ENCODE measurements at places on chromosomes 11 and 22.
A peak's percentile ranks its signal among the peaks of the same experiment; 100 is the strongest.

- DNase-seq, result peak; percentile 25
These were observed 4.1 kb upstream of the PLAAT2 start for GRCh38 chr11:63567044-63567840.

DNA sequence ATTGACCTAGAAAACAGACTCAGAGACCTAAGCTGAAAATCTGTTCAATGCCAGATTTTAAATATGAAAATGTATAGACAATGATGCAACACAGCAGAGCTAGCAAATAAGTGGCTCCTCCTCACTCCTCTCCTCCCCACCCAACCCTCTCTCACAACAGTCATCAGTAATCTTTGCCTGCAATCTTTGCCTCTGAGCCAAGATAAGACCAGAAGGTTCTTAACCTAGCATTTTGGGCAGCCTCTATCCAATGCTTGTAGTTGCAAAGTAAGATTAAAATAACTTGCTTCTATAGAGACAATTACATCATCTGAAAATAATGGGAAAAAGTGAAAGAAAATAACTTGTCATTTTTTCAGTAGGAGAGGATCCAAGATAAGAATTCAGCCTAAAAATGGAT, 117.3 kb downstream of the PARVA start:
- no peak for DNase-seq

DNA sequence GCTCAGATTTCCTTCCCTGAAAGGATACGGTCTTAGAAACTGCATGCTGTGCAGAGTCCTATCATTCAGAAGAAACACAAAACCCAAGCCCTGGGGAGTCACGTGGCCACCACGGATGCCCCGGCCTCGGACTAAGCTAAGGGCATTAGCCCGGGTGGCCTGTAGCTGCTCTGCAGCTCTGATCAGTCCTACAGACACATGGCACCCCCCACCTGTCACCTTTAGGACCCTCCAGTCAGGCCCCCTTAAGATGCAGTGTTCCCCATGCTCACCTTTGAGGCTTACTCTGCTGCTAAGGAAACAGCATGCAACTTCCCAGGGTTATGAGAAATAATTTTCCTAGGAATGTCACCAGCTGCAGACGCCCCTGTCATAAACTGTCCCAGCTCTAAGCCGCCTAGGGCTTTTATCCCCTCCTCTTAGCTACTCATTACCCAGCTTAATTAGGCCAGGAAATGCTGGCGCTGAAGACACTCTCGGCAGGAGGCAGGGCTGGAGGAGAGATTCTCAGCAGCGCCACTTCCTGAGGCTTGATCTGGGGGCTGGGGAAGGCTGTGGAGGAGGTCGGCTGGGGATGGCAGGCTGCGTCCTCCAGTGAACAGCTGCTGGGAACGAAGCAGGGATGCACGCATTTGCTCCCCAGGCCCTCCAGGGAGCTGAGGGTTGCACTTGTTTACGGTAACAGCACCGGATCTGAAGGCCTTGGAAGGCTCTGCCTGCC, 47.2 kb upstream of the ADA2 start:
- no peak for DNase-seq

DNA sequence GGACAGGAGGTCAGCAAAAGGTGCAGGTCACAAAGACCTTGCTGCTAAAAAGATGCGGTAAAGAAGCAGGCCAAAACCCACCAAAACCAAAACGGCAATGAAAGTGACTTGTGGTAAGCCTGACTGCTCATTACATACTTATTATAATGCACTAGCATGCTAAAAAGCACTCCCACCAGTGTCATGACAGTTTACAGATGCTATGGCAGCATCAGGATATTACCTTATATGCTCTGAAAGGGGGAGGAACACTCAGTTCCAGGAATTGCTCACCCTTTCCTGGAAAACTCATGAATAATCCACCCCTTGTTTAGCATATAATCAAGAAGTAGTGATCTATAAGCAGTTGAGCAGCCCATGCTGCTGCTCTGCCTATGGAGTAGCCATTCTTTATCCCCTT, 45.2 kb upstream of the SLC5A12 start:
- no peak for DNase-seq

GRCh38 chr11:66853242-66854229, 3.3 kb upstream of the LRFN4 start:
- no peak for DNase-seq

DNA sequence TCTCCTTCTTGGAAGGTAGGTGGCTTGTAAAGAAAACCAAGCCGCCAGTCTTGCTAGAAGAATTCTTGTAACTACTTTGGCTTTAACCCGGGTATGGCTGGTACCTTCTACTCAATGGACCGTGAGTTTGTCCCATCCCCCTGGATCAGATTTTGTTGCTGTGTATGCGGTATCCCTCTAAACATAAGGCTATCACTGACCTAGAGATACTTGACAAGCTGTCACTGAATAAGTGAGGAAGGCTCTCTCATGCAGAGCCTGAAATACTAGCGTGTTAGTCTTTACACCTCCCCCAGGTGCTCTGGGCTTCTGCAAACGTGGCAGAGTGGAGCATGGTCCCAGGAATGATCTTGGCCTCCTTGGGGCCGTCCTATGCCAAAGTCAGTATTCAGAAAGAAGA, 34.5 kb downstream of the GLB1L2 start:
- no peak for DNase-seq

DNA sequence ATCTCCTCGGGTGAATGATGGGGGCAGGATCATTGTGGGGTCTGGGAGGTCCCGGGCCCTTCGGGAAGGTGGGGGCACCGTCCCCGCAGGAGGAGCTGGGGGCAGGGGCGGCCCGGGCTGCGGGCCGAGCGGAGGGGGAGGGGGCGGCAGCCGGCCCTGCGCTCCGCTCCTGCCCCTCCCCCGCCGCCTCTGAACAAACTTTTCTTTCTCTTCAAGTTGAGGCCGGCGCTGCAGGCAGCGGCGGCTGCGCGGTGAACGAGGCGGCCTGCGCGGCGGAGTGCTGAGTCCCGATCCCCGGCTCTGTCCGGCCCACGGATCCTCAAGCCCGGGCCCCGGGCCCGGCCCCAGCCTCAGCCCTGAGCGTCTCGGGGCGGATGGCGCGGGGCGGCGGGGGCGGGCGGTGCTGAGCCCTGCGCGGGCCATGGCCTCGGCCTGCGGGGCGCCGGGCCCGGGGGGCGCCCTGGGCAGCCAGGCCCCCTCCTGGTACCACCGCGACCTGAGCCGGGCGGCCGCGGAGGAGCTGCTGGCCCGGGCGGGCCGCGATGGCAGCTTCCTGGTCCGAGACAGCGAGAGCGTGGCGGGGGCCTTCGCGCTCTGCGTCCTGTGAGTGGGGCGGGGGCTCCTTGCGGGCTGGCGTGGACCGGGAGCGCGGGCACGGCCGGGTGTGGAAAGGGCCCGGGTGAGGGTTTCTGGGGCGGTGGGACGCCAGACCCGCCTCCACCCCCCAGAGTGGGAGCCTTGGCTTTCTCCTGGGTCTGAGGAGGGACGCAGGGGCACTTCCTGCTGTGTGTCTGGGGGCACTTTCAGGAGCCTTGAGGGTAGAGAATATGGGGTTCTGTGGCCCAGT, at the start of gene INPPL1:
TSS of gene INPPL1 (plus strand) at position 204 of the 847 bp plus-strand sequence. CDS start at position 422, 218 bp downstream.
- DNase-seq, result no peak

GRCh38 chr11:12793065-12793464, 118.8 kb downstream of the TEAD1 start:
- no peak for DNase-seq

DNA sequence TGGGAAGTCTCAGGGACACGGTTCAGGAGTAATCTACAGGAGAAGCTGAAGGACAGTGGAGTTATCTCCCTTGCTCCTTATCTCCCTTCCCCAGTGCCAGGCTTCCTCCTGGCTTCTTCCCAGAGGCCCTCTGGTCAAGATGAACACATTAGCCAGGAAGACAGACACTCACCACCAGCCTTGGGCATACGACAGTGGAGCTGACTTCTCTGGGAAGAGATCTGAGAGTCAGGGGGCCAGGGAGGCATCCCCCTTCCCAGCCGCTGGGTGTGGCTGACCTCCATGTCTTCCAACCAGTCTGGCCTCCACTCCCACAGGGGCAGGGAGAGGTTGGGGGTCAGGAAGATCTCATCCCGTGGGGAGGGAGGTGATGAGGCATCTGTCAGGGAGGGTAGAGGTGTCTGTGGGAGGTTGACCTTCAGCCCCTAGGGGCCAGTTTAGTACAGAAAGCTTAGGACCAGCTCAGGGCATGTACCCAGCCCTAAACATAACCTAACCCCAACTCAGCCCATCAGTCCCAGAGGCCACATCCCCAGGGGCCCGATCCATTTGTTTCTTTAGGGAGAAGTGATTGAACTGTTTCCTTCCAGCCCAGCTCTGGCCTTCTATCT, 12.7 kb downstream of the ROBO4 start:
- DNase-seq, result no peak

DNA sequence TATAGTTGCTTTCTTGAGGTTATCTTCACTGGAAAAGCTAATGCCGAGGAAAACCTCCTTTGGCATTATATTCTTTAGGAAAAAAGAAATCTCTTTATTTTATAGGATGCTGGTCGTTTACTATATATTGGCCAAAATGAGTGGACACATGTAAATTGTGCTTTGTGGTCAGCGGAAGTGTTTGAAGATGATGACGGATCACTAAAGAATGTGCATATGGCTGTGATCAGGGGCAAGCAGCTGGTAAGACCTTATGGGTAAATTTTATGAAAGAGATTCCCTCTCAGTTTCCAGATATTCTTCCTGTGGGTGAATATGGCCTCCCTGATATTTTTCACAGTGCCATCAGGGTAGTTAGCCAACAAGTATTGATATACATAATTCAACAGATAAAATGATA, 29.4 kb upstream of the TTC36 start:
- no peak for DNase-seq

GRCh38 chr11:1232021-1232882, 9.4 kb downstream of the MUC5B start:
- no peak for DNase-seq

GRCh38 chr11:101707477-101707876, 123.7 kb upstream of the TRPC6 start:
- DNase-seq, result no peak

DNA sequence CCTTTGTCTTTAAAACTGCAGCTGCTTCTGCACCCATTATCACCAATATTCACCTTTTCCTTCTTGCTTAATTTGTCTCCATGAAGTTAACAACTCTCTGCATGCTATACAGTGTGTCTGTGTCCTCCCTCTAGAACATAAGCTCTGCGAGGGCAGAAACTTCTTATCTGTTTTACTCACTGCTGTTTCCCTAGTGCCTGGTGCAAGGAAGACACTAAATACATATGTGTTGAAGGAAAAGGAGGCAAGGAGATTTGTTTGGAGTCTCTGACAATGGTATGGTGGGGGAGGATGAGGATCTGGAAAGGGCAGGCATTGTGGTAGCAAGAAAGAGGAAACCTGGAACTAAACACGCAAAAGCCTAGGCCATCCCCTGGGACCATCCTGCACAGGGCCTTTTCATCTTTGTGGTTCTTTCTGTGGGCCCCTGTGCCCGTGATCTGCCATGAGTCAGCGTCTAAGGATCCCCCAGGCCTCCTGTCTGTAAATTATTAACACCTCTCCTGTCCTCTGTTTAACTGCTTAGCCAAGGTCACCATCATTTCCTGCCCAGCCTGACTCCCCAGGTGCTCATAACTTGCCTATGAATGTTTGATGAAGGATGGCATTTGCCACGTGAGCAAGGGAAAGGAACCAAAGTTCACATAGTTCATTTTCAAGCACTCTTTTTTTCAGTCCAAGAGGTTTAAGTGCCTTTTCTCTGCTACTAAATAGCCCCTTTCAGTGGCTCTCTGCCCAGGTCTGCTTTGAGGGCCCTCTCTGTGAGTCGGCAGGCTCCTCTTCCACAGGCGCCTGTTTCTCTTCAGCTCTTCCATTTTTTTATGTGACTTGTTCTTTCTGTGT, 131.1 kb downstream of the RASSF10 start:
- no peak for DNase-seq

DNA sequence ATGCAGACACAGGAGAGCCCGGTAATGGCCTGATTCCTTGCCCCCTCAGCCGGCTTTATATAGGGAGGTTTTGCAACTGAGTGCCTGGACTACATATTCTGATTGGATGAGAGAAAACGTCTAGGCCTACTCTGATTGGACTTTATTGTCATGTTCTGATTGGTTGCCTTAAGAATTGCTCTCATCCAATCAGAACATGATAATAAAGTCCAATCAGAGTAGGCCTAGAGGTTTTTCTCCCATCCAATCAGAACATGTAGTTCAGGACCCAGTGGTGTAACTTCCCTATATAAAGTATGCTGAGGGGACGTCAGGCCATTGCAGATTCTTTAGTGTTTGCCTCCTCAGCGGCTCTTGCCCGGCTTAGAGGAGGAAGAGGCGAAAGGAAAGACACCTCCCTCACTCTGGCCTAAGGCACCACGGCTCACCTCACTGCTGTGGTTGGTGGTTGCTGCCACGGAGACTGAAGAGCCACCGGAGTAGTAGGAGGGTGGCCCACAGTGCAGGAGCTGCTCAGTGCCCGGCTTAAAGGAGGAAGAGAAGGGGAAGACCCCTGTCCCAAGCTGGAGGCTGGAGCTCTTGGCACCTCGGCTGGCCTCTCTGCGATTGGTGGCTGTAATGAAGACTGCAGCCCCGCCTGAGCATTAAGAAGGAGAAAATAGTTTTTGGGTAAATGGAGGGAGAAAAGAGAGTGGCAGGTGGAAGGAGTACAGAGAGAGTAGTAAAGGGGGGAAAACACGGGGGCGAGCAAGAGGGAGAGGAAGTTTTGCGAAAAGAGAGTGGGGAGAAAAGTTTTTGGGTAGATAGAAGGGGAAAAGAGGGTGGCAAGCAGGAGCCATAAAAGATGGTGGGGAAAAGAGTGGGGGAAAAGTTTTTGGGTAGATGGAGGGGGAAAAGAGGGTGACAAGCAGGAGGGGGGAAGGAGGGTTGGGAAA, 116.7 kb upstream of the SERPIND1 start:
- no peak for DNase-seq

DNA sequence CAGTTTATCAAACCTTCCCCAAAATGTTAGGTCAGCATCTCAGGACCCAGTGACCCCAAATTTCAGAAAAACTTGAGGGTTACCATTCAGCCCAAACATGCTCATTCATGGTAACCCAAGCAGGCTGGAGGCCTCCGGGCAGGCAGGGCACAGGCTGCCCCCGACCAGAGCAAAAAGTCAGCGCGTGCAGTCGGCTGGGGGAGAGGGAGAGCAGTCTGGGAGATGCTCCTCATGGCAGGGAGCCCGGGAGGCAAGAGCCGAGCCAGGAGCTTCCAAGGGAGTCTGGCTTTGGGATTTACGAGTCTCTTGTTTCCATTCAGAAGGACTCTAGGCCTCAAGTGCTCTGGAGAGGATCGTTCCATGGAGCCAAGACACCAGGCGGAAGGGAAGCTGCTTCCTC, 45.7 kb downstream of the RPUSD4 start:
- no peak for DNase-seq

GRCh38 chr11:44426119-44426518, 116.2 kb upstream of the ALX4 start:
- DNase-seq, result no peak

- no peak for DNase-seq
These were observed 54.8 kb upstream of the B3GAT1 start for GRCh38 chr11:134466610-134467567.

DNA sequence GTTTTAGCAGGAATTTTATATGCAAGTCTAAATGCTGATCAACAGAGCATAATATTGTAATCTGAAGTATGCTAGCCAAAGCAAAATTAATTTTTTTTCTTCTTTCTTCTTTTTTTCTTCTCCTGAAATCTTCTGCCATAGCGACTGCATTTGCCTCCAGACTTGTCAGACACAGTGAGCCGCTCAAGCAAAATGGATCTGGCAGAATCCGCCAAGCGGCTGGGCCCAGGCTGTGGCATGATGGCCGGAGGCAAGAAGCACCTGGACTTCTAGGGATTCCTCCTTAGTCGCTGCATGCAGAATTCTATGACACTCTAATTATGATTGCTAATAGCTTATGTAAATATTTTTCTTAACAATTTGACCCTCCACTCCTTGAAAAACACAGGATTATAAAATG, 27.9 kb downstream of the PAX6 start:
- no peak for DNase-seq

Measured in HL-60 (cell line).